AG20443 (cell line): ENCODE measurements at places on chromosomes 2 and 18.

GRCh38 chr2:215367662-215368492, 56.0 kb downstream of the ATIC start:
- DNase-seq, result peak; percentile 43

- DNase-seq, result no peak
Measured at GRCh38 chr18:55400081-55400480, 187.9 kb downstream of the TCF4 start.

DNA sequence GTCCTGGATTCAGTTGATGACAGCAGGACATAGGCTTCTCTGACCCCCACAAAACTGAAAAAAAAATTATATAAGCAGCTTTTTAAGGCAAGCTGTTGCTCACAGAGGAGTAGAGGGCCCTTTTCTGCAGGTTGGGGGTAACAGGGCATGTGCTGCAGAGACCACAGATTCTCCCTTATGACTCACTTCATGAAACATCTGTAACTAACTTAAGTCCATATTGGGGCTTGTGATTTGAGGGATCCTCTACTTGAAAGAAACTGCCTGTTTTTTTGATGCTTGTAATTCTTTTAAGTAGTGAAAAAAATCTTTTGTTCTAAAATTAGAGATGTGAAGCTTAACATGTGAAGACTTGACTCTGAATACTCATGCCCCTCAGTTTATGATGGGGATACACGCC, 33.4 kb downstream of the XRCC5 start:
- DNase-seq, result peak; percentile 77

DNA sequence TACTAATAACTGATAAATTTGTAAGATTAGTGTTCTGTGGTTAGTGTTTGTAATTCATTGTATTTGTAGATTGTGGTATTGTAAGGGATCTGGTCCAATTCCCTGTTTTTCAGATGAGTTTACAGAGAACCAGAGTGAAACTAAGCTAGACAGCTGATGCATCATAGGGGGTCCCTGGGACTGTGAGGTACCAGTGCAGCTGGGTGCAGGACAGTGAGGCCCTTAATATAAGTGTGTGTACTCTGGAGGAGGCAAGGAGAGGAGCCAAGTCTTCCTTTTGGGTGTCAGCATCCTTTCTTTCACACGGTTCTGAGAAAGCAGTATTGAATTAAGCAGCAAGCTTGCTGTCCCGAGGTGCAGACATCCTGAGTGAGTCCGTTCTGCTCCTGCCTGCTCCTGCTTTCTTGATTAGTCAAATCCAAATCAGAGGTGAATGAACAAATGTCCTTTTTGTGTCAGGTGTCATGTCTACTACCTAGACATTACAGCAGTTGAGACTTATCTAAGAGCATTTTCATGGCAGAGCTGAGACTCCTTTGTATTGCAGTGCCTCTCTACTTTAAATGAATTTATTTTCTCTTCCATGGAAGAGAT, 194.9 kb downstream of the MCFD2 start:
- DNase-seq, result no peak

DNA sequence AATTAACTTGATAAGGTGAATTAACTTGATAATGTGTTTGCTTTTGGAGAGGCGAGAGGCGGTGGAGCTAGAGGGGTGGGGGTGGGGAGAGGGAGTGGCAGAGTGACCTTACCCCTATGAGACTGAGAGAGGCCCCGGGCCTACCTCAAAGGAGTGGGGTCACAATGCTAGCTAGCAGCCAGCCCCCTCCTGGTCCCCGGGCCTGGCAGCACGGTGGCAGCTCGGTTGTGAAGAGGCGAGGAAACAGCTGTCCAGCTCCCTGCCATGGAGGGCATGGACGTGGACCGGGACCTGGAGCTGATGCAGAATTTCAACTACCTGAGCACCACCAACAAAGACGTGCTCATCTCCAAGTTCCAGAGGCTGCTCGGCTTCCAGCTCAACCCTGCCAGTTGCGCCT, 123.9 kb downstream of the RGPD3 start:
- no peak for DNase-seq

DNA sequence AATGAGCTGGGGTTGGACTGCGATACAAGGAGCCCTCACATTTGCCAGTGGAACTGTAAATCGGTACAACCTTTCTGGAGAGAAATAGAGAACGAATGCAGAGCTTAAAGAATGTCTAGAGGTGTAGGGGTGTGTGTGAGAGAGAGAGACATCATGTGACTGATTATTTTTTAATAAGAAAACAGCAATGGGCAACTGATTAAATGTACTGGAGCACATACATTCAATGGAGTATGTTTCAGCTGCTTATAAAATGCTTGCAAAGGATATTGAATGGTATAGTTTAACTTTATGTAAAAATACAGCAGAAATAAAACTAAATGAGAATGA, 391 bp upstream of the TMEM17 start:
- DNase-seq, result no peak

GRCh38 chr2:126858991-126859390, 39.7 kb upstream of the TEX51 start:
- DNase-seq, result no peak

- DNase-seq, result peak; percentile 48
Measured at GRCh38 chr2:203743441-203743981, 37.1 kb downstream of the CD28 start.

- no peak for DNase-seq
Measured at GRCh38 chr2:168120730-168121129, 126.7 kb downstream of the STK39 start.

GRCh38 chr18:23574611-23575308, 11.5 kb downstream of the NPC1 start:
- no peak for DNase-seq

DNA sequence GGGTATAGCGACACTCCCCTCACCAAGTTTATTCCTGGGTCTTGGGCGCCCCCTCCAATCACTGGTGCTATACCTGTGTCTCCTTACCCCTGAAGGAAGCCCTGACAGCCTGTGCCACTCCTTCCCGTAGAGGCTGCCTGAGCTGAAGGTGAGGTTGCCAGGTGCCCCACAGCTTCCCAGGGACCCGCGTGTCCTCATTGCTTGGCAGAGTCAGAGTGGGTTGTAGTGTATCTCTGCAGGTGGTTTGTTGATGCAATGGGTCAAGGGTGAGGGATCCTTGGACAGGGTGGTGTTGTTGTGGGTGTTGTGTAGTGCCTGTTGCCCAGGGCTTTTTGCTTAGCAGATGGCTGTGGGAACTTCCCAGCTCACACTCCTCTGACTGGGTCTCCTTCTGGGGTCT, 438.7 kb upstream of the FSIP2 start:
- no peak for DNase-seq

GRCh38 chr2:100214265-100214971, 72.0 kb upstream of the AFF3 start:
- DNase-seq, result no peak

GRCh38 chr18:63890237-63890949, 2.9 kb downstream of the SERPINB2 start:
- DNase-seq, result no peak

GRCh38 chr2:95231723-95232122, 24.4 kb downstream of the ZNF892 start:
- peak; percentile 87 for DNase-seq

DNA sequence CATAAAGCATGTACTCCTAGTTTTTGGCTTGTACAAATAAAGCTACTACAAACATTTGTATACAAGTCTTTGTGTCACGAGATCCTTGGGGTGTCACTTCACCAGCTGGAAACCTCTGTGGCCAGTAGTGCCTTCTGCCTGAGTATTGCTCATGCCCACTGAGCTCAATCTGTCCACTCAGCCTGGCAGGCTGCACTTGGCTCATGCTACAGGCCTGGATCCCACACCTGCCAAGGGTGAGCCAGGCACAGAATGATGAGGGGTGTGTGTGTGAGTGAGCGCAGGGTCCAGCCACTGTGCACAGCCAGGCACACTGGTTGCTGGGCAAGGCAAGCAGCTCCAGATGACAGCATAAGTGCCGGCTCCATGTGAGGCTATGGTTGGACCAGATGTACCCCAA, 13.1 kb downstream of the SRD5A2 start:
- no peak for DNase-seq

DNA sequence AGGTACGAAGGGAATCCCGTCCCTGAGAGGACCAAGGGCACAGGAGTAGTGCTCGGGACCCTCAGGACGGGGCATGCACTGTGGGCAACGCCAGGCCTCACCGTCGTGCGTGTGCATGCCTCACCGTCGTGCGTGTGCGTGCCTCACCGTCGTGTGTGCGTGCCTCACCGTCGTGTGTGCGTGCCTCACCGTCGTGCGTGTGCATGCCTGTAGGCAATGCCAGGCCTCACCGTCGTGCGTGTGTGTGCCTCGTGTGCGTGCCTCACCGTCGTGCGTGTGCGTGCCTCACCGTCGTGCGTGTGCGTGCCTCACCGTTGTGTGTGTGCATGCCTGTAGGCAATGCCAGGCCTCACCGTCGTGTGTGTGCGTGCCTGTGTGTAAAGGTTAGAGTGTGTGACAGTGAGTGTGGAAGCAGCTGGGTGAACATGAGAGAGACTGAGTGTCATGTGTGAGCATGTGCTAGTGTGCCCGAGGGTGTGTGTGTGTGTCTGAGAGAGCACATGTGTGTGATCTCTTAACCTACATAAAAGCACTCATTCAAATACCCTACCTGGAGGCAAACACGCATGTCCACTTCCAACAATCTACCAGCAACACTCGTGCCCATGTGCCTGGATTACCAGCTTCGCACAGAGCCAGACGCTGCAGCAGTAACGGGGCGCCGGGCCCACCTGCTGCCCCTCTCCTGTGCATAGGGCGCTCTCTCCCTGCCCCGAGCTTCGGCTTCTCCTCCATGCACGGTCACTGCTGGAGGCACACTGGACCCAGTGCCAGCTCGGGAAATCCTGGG, 36.3 kb downstream of the ZNF516 start:
- no peak for DNase-seq

- no peak for DNase-seq
Measured at GRCh38 chr2:2870106-2870505, 507.5 kb downstream of the EIPR1 start.

GRCh38 chr2:195049372-195050031, 607.5 kb upstream of the SLC39A10 start:
- DNase-seq, result no peak

- DNase-seq, result no peak
Measured at GRCh38 chr2:32399221-32399620, 42.4 kb downstream of the BIRC6 start.

- peak; percentile 49 for DNase-seq
Measured at GRCh38 chr2:28449488-28450395, 46.1 kb upstream of the PLB1 start.

DNA sequence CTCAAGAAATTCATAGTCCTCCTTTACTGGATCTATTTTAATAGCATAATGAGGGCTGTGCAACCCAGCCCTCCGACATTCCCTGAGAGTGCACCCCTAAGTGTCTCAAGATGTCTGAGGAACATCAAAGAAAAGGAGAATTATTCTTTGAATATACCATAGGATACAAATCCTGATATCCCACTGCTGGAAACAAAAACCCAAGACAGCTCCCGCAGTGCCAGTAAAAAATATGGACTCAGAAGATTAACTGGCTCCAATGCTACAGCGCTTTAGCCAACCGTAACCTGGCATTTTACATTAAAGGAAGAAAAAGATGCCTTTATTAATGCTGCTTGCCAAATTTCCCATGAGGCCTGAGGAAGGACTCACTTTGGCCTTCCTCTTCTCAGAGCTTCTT, 168.4 kb downstream of the TTC32 start:
- no peak for DNase-seq

GRCh38 chr2:98382086-98382485, 35.8 kb downstream of the CNGA3 start:
- DNase-seq, result no peak

DNA sequence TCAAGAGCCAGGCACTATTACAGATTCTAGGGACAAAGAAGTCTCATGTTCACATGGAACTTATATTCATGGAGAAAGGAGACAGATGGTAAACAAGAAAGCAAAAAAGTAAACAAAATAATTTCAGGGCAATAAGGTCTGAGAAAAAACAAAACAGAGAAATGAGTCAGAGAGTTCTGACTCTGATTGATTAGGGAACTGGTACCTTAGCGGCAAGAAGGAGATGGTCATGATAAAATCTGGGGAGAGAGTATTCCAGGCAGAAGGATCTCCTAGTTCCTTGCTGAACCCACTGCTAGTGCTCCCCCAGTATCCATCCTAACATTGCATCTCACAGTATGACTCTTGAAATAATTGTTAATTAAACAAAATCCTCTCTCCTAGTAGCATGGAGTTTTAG, 161.8 kb upstream of the KLF7 start:
- DNase-seq, result no peak

DNA sequence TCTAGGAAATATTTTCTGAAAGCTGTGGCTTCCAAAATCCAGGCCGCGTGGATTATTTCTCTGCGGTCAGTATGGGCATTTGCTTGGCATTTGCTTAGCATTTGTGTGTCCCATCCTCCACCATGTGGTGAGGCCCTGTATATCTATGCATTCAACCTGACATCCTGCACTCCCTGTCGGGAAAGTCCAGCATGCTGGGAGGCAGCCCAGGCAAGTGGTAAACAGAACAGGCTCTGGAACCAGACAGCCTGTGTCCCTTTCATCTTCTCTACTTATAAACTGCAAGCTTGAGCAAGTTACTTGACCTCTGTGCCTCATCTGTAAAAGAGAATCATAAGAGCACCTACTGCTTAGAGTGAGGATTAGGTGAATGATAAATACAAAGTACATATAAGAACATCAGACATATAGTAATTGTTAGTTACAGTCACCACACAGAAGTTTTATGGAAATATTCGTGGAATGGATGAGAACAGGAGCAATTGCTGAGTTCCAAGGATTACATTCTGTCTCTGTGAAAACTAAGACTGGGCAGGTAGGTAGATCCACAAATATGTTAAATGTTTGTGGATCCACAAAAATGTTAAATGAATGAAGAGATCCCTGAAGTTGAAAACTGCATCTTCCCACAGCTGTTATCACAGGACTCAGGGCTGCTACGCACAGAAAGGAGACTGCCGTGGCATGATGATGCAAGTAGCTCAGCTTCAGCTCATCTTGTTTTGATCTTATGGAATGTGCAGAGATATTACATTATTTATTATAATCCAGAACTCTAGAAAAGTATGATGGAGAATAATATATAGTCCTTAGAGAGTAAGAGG, 317.0 kb upstream of the MMADHC start:
- no peak for DNase-seq

DNA sequence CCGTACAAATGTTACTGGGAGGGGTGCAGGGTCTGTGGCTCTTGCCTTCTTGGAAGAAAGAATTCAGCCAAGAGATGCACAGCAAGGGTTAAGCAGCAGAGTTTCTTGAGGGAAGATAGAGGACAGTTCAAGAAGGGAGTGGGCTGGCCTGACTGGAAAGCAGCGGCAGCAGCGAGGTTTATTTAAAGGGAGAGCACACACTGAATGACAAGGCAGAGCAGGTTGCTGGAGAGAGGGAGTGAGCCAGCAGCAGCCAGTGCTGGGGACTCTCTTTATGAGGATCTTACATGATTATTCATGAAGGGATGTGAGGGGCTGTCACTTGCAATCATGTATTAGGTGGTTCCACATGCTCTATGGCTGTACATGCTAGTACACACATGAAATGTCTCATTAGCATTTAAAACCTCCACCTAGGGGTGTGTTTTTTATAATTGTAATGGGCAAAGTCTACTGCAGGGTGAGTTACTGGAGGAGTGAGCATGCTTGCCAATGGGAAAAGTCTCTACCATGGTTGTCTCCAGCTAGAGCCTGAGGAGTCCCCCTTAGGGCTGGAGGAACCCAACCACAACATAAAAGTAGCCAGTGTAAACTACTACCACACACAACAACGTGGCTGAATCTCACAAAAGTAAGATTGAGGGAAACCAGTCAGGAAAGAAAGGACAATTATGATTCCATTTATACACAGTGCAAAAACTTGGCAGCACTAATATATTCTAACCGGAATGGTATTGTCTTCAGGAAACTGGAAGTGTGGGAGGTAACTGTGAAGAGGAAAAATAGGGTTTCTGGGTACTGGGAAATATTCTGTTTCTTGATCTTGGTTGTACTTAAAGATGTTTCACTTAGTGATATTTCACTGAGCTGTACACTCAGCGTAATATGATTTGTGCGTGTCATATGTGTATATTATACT, 87.6 kb upstream of the FAM110C start:
- DNase-seq, result no peak
